ENCODE measurements at places on chromosomes 7 and 10.

DNA sequence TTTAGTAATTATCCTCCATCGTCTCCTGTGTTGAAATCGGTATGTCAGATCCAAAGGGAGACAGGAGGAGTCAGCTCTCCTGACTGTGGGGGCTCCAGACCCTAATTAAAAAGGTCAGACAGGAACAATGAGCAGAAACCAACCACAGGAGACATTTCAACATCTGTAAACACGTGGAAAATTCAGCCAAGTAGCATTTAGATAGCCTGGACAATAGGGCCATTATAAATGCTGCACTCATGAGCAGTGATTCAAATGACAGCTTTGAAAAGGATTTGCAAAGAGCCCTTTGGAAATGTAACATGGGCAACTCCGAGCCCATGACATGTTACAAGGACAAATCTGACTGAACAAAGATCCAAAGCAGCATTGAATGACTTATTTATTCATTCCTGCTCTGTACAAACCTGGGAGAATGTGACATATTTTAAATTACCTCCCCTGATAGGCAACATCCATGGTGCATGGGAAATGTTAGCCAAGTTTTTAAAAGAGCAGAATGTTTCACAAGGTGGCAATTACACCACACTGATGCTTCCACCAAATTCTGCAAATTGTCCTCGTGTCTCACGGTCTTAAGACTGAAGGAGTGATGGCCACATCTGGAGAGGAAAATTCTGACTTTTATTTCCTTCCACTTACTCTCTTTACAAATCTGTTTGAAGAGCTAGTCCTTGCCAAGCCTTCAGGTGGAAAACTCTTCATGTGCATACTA lies 113.3 kb upstream of the KMT2E start:
- DNase-seq = no peak

DNA sequence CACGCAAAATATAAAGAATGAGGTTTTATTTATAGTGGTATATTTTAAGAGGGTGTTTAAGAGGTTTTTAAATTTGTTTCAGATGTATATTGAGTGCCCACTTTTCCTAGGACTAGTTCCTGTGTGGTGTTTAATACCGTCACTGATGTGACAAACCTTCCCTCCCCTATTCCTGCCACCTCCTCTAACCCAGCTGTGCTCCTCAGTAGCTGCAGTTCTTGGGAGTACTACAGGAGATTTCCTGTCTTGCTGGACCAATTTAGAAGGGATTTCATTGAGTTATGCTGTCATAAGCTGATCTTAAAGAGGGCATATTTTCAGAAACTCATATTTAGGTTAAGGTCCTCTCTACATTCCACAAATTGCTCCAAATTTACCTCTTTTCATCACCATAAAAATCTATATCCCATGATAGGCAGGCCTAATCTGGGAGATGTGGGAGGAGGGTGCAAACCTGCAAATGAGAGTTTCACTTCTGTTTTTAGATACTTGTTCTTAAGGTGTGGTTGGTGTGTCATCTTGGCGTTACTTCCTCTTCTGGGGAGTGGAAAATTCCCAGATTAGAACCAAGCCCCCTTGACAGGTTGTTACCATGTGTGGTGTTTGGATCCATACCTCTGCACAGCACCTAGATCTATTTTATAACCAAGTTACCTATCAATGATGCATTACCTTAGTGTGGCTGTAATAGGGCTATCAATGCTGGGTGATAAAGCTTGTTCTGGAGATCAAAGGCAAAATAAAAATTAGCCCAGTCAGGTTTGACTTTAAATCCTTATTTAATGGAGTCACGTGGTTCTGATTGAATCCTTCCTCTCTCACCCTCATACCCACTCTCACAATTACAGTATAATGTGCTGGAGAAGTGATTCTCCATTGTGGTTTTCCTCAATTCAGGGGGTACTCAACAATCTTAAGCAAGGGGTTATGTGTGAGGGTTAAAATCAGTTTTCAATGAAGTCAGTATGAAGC lies 141.1 kb downstream of the CDK14 start:
- DNase-seq = no peak

GRCh38 chr7:1325246-1325645 lies 92.6 kb downstream of the UNCX start:
- no peak for DNase-seq

GRCh38 chr10:70381471-70382421 lies 679 bp downstream of the LRRC20 start:
- DNase-seq = no peak

GRCh38 chr7:73822319-73823173 lies 8.2 kb upstream of the CLDN4 start:
- peak; percentile 90 for DNase-seq

DNA sequence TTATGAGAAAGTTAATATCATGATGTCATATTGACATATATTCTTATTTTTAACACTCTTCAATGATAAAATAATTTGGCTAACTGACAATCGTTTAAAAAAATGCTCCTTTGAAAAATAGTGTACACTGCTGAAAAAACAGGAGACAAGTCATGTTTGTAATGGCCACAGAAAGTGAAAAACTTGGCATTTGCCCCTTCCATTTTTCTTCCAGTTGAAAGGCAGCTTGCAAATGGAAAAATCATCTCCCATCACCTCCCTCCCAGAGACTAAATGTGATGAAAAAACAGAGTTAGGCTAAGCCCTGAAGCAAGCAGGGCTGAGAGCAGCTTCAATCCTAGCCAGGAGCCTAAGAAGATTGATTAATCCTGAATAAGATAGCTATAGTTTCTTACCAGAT lies 160.4 kb downstream of the SKAP2 start:
- DNase-seq = no peak

DNA sequence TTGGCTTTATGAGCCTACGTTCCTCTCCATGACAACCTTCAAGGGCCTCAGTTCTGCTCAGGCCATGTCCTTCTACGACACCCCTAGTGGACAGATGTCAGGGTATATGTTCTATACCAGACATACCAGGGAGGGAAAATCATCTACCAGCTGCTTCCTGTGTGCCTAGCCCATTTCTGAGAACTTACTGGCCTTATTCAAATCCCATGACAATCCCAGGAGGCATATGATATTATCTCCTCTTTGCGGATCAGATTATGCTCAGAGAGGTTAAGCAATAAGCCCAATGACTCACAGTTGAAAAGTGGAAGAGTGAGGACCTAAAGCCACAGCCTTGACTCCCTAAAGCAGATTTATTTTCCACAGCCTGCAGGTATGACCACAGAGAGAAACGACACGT lies 139.3 kb downstream of the GLI3 start:
- peak; percentile 88 for DNase-seq

GRCh38 chr10:23439452-23439960 lies 631 bp downstream of the OTUD1 start:
- no peak for DNase-seq

GRCh38 chr10:89857431-89858042 lies 156.1 kb downstream of the KIF20B start:
- DNase-seq = no peak

DNA sequence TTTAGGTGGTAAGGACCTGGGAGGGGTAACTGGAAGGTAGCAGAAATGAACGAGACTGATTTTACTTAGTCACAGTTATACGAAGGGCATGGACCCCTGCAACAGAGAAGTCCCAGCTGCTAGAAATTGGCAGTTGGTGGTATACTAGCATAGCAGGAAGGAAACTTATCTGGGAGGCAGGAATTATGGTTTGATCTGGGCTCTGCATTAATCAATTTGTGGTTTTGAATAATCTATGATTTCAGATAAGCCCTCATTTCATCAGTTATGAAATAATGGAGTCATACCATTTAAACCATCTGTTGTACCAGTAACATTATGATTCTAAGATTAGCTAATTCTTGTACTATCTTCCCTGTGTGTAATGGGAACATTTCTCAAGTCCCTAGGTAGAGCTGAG lies 54.0 kb upstream of the TMEM229A start:
- DNase-seq = no peak

DNA sequence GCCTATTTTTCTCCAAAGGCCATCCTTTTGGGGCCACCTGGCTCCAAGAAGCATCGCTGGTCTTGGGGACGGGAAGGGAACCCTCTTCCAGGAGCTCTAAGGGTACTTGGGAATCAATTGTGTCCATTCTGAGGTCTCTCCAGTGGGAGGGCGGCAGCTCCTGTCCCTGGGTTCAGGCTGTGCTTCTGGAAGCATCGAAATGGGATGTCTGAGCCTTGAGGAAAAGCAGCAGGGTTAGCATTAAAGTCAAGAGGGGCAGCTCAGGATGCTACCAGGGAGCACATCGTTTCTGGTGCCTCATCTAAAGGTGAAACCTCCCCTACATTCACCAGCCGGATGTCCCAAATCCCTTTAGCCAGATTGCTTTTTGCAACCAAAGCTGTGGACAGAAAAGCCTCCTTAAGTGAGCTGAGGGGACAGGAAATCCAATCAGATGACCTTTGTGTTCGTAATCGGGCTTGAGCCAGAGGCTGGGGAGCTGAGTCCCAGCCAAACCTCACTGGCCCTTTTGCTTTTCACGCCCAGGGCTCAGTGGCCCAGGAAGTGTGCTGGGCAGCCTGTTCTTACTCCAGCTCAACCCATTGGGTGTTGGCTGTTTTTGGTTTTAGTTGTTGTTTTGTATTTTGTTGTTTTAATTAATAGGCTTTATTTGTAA lies 88.8 kb upstream of the ANLN start:
- no peak for DNase-seq

GRCh38 chr7:35437619-35438275 lies 183.8 kb upstream of the TBX20 start:
- no peak for DNase-seq

- DNase-seq = peak; percentile 37
Observed at GRCh38 chr7:6172224-6172909, 100.1 kb downstream of the CYTH3 start.

- DNase-seq = no peak
Observed at GRCh38 chr10:3132036-3133025, 40.3 kb downstream of the PITRM1 start.

All from fibroblast of upper back skin (primary cell).